ENCODE measurements at places on chromosomes 1 and 21. TPM values are rescaled to one million over a fixed set of nuclear protein-coding genes. Genes with fewer than 3 reads are reported as not detected.

Gene RAB42
- polyA plus RNA-seq = not detected

Gene CR1
- polyA plus RNA-seq = 0.32 TPM

GRCh38 chr1:162717548-162718184 is 72.8 kb upstream of the HSD17B7 start:
- DNase-seq = no peak

GRCh38 chr1:167518331-167518700 is at the start of gene CD247:
Gene CD247 (minus strand): TSS chr1:167518529. CDS start chr1:167518465, 64 bp downstream.
- DNase-seq = peak; percentile 87

DNA sequence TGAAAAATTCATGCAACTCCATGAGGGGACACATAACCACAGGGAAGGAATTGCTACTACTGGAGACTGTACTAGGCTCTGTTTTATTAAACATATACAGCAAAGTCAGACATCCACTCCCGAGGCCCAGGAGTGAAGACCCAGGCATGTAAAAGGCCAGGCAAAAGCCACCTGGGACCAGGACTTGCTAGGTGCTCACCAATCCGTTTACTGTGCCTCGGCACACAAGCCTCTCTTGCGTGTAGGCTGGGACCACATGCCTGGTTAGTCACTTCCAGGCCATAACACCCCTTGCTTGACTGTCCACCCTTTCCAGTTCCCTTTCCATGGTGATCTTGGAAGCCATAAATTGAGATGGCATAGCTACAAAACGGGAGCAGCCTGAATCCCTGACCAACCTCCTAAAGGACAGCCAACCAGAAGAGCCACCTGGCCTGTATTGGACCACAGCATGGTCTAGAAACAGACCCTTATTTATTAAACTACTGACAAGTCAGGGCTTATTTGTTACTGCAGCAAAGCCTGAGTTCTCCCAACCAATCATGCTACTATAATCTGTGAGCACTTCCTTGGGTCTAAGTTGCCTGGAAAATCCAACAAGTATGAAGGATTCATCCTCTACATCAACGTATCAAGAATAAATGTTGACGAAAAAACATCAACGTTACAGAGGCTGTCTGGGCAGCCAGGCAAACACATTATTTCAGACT is 39.7 kb downstream of the URB1 start:
- DNase-seq = no peak

DNA sequence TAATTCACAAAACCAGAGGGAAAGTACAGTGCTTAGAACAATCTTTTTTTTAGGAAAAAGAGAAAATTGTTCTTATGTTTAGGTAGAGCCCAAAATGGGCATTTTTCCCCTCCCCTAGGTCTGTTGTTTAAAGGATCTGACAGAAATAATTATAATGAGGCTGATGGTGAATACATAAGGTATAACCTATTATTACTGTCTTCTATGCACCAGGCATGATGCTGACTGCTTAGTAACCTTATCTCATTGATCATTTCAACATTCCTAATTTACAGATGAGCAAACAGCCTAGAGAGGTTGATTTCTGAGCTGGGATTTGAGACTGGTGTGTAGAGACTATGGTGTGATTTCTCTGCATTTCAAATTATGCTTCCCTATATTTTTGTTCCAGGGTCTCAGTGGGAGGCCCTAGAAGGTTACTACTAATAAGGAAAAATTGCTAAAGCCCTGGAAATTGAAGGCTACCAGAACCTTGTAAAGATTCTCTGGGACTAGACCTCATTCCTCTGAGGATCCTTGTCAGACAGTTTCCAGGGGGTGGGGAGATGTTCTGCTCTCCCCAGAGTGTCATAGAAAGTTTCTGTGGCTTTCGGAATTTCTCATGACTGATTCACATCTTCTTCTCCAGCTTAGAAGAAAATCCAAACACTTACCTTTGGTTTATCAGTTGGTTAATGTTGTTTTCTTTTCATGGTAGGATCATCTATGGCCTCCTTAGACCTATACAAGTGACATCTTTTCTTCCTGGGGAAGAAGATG is 44.9 kb downstream of the ROR1 start:
- no peak for DNase-seq

Measured in immature natural killer cell (primary cell).